ENCODE measurements at places on chromosomes 5 and 9.

DNA sequence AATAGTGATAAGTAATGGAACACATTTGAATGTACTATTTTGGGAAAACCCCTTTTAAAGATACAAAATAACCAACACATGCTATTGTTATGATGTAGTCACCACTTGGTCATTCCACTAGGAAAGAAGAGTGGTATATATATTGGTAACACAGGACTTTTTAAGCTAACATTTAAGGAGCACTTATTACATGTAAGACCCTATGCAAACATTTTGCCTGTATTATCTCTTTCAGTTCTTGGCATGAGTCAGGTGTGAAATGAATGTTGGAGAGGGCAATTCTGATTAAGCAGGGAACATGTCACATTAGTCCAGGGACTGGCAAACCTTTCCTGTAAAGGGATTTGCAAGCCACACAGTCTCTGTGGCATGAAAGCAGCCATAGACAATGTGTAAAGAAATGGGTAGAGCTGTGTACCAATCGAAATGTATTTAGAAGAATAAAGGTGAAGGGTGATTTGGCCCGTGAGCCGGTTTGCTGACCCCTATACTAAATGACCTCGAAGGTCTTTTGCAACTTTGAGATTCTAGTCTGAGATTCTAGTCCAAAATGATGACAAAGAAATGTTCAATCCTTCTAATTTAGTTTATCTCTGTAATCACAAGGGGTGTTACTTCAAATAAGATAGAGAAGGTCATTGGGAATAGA, 15.3 kb downstream of the ABLIM3 start:
- DNase-seq = no peak
- H3K27ac ChIP-seq = no peak overlapping the region
- peaks cover 7% of the 10 kb centered on the region for H3K27me3 ChIP-seq
- no peaks in the 10 kb centered on the region for H3K36me3 ChIP-seq

- H3K4me1 ChIP-seq = peaks cover 59% of the 10 kb centered on the region
- DNase-seq = no peak
- peaks cover 18% of the 10 kb centered on the region for H3K27me3 ChIP-seq
- H3K36me3 ChIP-seq = no peaks in the 10 kb centered on the region
Observed at GRCh38 chr5:179278119-179278518, 67.1 kb downstream of the ADAMTS2 start.

DNA sequence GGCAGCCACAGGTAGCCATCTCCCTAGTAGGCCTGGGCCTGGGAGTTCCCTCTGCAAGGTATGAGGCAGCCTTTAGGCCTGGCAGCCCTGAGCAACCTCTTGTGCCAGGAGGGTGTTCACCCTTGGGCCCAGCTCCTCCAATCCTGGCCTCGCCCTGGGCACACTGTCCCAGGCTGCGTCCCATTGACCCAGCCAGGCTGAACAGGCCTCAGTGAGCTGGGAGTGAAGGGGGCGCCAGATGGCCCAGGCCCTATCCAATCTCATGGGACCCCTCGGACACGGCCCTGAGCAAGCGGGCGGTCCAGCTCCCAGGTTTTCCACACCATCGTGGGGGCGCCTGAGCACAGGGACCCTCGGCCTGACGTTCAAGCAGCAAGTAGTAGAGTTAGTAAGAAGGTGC, 14.5 kb downstream of the SH3GLB2 start:
- H3K27ac ChIP-seq = no peak overlapping the region
- H3K4me1 ChIP-seq = peaks cover 27% of the 10 kb centered on the region
- DNase-seq = no peak
- no peak overlapping the region for H3K4me3 ChIP-seq

DNA sequence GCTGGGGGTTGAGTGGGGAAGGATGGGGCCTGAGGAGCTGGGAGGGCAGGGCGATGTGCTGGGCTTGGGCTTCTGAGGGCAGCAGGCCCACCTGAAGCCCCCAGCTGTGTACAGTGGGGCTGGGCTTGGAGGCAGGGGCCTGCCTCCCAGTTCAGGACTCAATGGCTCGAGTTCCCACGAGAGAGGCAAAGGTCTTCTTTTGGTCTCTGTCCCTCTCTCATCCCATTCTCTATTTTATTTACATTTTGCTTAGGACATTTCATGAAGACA, 180.6 kb downstream of the MACROH2A1 start:
- no peak for DNase-seq
- H3K27ac ChIP-seq = no peak overlapping the region
- H3K4me3 ChIP-seq = no peak overlapping the region
- peaks cover 14% of the 10 kb centered on the region for H3K4me1 ChIP-seq

DNA sequence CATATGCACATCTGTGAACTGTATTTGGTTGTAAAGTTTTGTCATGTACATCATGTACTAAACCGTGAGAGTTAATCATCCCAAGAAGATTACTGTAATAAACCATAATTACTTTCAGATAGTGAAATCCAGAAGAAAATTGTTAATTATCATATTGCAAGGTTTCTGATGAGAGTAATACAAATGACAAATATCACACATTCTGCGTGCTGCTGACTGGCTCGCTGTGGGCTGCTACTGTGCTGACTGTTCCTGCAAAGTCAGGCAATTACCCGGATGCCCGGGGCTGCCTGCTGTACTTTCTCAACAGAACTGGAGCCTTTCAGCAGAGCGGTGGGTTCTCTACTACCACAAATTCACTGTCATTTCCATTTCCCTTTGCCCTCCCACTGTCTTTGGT, 68.3 kb downstream of the SMARCA2 start:
- H3K36me3 ChIP-seq = peaks cover 12% of the 10 kb centered on the region
- H3K27me3 ChIP-seq = peaks cover 1% of the 10 kb centered on the region
- no peak overlapping the region for H3K27ac ChIP-seq
- H3K4me1 ChIP-seq = peaks cover 10% of the 10 kb centered on the region
- no peak overlapping the region for H3K4me3 ChIP-seq

- no peaks in the 10 kb centered on the region for H3K27me3 ChIP-seq
- DNase-seq = no peak
- no peaks in the 10 kb centered on the region for H3K4me1 ChIP-seq
- H3K36me3 ChIP-seq = no peaks in the 10 kb centered on the region
- H3K27ac ChIP-seq = no peak overlapping the region
Observed at GRCh38 chr5:161471211-161471950, 75.1 kb downstream of the GABRB2 start.

- H3K4me3 ChIP-seq = peak overlapping the region; percentile 94
- peak overlapping the region; percentile 91 for H3K27ac ChIP-seq
- H3K27me3 ChIP-seq = peaks cover 6% of the 10 kb centered on the region
- DNase-seq = no peak
- H3K4me1 ChIP-seq = peaks cover 37% of the 10 kb centered on the region
- peaks cover 31% of the 10 kb centered on the region for H3K36me3 ChIP-seq
Observed at GRCh38 chr5:95555553-95555952, 652 bp downstream of the ARSK start.

DNA sequence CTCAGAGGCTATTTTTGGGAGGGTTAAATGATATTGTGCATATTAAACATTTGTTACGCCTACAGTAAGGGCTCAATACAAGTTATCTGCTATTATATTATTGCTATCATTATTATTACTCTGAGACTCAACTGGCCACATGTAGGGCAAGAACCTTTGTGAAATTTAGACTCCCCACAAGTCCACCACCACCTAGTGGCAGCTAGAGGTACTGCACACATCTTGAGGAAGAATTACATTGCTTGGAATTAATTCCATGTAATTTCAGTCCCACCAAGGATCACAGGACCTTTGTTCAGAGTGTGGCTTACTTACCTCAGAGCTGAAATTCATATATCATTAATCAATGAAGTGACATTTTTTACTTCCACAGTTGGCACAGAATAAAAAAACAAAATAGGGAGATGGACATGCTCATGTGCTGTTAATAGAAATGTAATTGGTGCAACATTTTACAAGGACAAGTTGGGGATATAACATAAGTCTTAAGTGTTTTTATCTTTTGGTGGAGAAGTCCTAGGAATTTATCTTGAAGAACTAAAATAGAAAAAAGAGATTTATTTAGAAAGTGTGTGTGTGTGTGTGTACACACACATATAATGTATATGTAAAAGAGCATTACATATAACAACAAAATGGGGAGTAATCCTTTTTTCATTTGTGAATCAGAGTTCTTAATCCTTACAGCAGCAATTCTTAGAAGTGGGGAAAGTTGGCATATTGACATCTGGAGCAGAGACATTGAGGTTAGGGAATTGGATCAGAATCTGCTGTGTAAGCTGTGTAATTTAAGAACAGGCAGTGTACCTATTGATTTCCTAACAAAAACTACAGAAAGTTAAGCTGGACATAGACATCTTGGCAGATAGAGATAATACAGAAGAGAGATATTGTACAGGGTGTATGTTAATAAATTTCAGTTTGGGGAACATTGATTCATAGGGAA, 11.2 kb downstream of the MSANTD3 start:
- no peak overlapping the region for H3K4me3 ChIP-seq
- H3K27ac ChIP-seq = no peak overlapping the region
- peaks cover 11% of the 10 kb centered on the region for H3K4me1 ChIP-seq

DNA sequence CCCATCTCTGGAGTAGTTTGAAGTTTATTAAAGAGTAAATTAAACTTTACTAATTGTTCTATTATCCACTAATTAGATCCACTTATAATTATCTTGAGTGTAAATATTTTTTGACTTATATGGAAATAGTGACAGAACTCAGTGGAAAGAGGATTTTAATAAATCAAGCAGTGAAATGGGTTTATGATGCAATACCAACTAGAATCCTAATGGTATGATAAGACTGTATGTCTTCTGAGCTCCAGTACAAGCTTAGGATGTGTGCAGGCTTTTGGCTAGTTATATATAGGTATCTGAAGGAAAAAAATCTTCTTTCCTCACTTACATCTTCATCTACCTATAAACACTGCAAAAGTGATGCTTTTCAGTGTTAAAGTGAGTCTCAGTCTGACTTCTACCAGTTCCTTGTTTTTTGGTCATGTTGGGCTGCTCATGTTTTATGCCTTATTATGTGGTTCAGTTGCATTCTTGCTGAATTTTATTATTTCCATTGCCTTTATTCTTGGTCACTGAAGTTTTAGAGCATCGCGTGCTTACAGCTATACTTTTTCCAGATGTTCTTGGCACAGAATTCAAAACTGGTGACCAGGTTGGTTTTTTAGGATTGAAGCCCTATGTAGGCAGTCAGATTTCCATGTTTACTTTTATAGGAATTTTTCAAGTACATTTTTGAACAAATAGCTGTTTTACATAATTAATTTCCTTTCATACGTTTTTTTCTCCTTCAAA, 30.5 kb downstream of the XRCC4 start:
- H3K27me3 ChIP-seq = no peaks in the 10 kb centered on the region
- DNase-seq = no peak
- H3K27ac ChIP-seq = no peak overlapping the region
- no peak overlapping the region for H3K4me3 ChIP-seq
- H3K36me3 ChIP-seq = peaks cover 14% of the 10 kb centered on the region

GRCh38 chr5:169651526-169651925, 14.5 kb downstream of the DOCK2 start:
- no peaks in the 10 kb centered on the region for H3K36me3 ChIP-seq
- DNase-seq = no peak
- peaks cover 17% of the 10 kb centered on the region for H3K27me3 ChIP-seq
- no peak overlapping the region for H3K4me3 ChIP-seq
- peaks cover 21% of the 10 kb centered on the region for H3K4me1 ChIP-seq

DNA sequence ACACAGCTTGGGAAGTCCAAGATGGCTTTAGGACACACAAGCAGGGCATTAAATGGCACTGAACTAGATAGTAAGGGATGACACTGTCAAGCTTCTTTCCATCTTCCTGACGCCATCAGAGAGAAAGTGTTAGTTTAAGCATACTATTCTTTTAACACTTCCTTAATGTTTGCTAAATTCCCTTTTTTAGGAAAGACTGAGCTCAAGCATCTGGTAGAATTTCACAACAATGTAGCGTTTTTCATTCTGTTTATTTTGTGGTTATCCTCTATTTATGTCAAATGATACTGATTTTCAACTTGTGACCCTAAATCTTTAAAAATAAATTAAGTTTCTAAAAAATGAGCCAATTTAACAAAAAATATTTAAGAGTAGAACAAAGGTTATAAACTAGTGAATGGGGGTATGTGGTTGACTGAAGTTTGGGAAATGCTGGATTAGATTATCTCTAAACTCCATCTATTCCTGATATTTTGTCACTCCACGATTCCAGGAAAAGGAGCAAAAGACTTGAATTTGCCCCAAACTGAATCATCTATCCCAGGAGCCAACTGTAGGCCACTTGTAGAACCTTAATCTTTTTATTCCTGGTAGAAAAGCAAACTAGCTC, 147.4 kb upstream of the KLF9 start:
- H3K36me3 ChIP-seq = no peaks in the 10 kb centered on the region
- no peaks in the 10 kb centered on the region for H3K27me3 ChIP-seq
- H3K4me1 ChIP-seq = peaks cover 16% of the 10 kb centered on the region
- no peak for DNase-seq
- no peak overlapping the region for H3K4me3 ChIP-seq

GRCh38 chr9:8207596-8207995, 408.0 kb upstream of the DMAC1 start:
- no peak for DNase-seq
- no peak overlapping the region for H3K27ac ChIP-seq
- H3K4me3 ChIP-seq = no peak overlapping the region
- H3K27me3 ChIP-seq = peaks cover 5% of the 10 kb centered on the region

GRCh38 chr9:129513282-129513681, 107.6 kb downstream of the C9orf50 start:
- H3K4me1 ChIP-seq = no peaks in the 10 kb centered on the region
- H3K36me3 ChIP-seq = peaks cover 36% of the 10 kb centered on the region
- peaks cover 3% of the 10 kb centered on the region for H3K27me3 ChIP-seq
- no peak overlapping the region for H3K4me3 ChIP-seq
- no peak for DNase-seq
- no peak overlapping the region for H3K27ac ChIP-seq

GRCh38 chr9:34588671-34589635, 571 bp downstream of the CNTFR start:
- H3K27me3 ChIP-seq = peaks cover 48% of the 10 kb centered on the region
- no peaks in the 10 kb centered on the region for H3K36me3 ChIP-seq
- peaks cover 78% of the 10 kb centered on the region for H3K4me1 ChIP-seq
- H3K4me3 ChIP-seq = peak overlapping the region; percentile 97
- peak; percentile 45 for DNase-seq

DNA sequence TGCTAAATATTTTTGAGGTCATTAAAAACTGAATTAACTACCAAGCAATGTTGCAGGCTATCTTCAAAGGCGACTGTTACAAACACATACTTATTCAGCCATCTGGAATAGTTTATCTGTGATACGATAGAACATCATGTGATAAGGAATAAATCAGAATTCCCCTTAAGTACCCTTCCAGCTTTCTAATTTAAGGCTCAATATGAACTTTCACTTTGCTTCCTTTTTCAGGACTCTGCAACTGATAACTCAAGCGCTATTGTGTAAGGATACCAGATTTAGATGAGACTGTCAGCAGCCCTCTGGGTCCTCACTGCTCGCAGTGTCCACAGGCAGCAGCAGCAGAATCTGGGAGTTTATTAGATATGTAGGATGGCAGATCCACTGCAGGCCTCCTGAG, 416.3 kb downstream of the SPATA31D1 start:
- no peaks in the 10 kb centered on the region for H3K27me3 ChIP-seq
- H3K4me1 ChIP-seq = peaks cover 22% of the 10 kb centered on the region
- H3K4me3 ChIP-seq = no peak overlapping the region
- no peak for DNase-seq
- H3K27ac ChIP-seq = no peak overlapping the region

All from nephron progenitor cell (in vitro differentiated cells).